ENCODE measurements at places on chromosomes 16 and 17.

GRCh38 chr17:42783062-42783790 is 2.8 kb downstream of the WNK4 start:
- DNase-seq = no peak

GRCh38 chr16:30439720-30440348 is 5.8 kb downstream of the SEPHS2 start:
- no peak for DNase-seq

DNA sequence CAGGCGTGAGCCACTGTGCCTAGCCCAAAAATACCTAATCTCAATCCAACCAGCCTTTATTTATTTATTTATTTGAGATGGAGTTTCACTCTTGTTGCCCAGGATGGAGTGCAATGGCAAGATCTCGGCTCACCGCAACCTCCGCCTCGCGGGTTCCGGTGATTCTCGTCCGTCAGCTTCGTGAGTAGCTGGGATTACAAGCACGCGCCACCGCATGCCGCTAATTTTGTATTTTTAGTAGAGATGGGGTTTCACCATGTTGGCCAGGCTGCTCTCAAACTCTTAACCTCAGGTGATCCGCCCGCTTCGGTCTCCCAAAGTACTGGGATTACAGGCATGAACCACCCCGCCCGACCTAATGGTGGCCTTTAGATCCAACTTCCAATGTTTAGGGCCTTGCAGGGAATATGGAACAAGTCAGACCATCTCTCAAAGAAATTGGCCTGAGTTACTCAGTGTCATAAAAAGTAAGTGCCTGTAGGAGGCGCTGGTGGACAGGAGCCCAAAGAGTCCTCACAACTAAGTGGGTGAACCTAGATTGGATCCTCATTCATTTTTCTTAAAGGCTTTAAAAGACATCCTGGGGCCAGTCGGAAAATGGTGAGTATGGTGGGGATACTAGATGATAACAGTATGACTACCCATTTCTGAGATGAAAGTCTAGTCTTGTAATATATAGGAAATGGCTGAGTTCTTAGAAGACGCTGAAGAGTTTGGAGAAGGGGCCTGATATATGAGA is 4.6 kb downstream of the ZSCAN10 start:
- DNase-seq = no peak

GRCh38 chr17:66524877-66525276 is 222.5 kb downstream of the PRKCA start:
- no peak for DNase-seq

DNA sequence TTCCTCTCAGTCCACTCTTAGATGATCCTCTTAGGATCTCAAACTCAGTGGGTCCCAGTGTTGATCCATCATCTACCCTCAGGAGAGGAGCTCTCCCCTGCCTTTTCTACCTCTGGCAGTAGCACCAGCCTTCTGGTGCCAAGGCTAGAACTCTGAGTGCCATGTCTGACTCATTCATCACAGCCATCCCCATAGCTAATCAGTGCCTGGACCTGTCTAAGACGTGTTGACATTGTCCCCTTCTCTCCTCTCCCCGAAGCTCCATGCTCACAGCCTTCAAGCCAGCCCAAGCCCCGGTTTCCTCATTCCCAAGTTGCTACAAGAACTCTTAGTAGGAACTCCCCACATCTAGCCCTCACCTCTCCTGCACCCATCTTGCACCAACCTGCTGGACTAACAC is 73.5 kb upstream of the GRIN2A start:
- no peak for DNase-seq

GRCh38 chr16:2473446-2473926 is 1.4 kb upstream of the TBC1D24 start:
- no peak for DNase-seq

GRCh38 chr16:24537474-24538337 is 1.7 kb upstream of the RBBP6 start:
- no peak for DNase-seq

DNA sequence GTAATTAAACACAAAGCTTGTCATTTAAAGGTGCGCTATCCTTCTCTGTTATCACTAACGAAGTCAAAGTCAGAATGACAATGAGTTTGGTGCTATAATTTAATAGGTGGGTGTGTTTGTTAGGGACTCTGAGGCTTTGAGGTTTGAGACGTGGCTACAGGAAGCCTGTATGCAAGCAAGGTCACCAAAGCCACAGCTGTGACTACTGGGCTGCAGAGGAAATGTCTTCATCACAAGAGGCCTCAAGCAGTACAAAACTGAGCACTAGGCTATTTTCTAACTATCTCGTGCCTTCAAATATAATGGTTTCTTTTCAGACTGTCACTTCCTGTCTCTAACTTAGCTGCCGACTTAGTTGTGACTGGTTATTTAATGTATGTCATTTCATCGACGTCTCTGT is 141.2 kb downstream of the AATF start:
- DNase-seq = no peak

GRCh38 chr16:4594433-4595410 is 20.0 kb downstream of the UBALD1 start:
- DNase-seq = no peak

DNA sequence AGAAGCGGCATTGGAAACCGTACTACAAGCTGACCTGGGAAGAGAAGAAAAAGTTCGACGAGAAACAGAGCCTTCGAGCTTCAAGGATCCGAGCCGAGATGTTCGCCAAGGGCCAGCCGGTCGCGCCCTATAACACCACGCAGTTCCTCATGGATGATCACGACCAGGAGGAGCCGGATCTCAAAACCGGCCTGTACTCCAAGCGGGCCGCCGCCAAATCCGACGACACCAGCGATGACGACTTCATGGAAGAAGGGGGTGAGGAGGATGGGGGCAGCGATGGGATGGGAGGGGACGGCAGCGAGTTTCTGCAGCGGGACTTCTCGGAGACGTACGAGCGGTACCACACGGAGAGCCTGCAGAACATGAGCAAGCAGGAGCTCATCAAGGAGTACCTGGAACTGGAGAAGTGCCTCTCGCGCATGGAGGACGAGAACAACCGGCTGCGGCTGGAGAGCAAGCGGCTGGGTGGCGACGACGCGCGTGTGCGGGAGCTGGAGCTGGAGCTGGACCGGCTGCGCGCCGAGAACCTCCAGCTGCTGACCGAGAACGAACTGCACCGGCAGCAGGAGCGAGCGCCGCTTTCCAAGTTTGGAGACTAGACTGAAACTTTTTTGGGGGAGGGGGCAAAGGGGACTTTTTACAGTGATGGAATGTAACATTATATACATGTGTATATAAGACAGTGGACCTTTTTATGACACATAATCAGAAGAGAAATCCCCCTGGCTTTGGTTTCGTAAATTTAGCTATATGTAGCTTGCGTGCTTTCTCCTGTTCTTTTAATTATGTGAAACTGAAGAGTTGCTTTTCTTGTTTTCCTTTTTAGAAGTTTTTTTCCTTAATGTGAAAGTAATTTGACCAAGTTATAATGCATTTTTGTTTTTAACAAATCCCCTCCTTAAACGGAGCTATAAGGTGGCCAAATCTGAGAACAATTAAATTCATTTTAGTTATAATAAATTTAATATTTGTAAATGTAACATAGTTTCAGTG is 1.7 kb downstream of the HEXIM1 start:
- DNase-seq = no peak

DNA sequence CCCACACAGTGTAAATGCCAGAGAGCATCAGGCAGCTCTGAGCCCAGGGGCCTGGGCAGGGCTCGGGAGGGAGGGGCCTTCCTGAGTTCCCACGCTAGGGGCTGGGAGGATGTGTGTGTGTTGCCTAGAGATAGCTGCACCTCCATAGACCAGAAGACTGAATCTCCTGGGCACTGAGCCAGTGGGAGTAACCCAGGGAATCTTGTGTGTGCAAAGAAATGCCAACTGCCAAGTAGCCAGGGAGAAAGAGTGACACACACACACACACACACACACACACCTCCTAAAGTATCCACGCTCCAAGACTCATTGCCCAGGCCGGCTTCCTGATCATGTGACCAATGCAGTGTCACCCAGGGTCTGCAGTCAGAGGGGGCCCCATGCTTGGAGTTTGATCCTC is 166.2 kb upstream of the RPL38 start:
- DNase-seq = no peak

DNA sequence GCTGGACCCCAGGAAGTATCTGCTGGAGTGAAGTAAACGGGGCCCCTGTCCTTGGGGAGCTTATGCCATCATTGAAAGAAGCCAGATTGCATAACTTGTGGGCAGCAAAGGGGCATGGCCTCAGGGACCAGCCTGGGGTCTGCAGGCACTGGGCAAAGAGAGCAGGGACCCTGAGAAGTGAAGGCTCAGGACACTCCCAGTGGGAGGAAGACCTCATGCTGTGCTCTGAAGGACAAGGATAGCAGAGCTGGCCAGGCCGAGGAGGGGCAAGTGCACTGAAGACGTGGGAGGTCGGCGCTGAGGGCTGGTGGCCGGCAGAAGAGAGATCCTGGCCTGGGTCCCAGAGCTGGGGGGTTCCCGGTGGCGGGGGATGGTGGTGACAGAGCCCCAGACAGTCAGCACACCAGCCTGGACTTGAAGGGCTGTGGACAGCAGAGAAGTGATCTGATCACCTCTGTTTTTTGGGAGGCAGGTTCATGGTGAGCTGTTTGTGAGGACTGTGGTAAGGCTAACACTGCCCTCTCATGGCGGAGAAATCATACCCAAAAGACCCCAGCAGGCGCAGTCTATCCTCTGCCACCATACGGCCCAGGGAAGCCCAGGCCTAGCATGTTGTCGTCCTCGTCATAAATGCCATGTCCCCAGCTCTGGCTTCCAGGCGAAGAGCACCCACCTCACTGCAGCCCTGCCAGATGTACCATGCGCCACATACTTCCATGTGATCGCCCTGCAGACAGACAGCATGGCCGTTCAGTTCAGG is 7.1 kb upstream of the CNP start:
- no peak for DNase-seq

- DNase-seq = no peak
Observed at GRCh38 chr17:81802048-81802758, 1.7 kb upstream of the GCGR start.

DNA sequence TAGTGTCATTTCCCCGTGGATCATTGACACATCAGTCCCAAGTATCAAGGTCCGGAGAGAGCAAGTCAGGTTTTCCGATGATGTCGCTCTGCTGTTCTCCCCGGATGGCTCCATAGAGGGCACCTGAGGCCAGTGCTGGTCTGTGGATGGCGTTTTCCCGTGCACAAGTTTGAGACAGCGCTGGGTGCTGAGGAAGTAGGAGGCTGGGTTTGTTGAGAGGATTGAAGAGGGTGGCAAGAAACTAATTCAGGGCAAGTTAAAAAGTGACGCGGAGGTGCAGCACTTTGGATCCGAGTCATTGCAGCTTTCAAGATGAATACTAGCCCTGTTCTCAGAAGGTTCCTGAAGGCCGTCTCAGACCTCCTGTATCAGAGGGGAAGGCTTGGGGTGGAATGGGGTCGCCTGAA is 7.7 kb downstream of the NUBP1 start:
- no peak for DNase-seq

GRCh38 chr17:31687505-31688126 is 171.4 kb downstream of the COPRS start:
- DNase-seq = no peak

DNA sequence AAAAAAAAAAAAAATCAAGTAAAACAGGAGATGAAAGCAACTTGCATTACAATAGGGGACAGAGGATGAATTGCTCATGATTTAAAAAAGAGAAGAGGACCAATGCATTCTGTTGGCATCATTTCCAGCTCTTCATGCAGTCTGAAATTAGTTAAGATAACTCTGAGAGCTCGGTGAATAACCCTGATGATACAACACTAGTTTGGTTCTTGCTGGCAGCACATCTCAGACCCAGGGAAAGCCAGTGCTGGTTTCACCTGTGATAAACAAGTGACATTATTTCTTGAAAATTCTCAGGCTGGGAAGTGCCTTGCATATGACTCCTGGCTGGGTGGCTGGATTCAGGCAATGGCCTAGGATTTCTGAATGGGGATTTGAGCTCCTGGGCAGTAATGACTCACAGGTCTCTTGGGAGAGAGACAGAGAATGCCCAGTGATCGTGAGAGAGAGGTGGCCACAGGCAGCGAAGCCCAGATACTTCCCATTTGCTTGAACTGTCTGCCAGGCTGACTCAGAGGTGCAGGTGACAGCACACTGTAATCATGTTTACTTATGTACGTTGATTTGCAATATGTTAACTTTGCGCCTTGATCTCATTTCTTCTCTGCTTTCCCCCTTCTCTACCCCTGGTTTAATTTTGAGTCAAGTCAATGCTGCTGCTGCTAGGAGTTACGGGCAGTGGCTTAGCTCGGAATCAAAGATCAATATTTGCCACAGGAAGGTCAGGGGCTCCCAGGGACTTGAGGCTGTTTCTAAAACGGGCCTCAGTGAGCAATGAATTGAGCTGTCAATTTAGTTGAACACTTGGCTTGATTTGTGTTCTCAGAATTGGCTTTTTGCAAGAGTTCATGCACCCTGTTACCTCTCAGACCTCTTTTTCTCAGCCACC is 27.1 kb downstream of the ARSG start:
- DNase-seq = no peak

DNA sequence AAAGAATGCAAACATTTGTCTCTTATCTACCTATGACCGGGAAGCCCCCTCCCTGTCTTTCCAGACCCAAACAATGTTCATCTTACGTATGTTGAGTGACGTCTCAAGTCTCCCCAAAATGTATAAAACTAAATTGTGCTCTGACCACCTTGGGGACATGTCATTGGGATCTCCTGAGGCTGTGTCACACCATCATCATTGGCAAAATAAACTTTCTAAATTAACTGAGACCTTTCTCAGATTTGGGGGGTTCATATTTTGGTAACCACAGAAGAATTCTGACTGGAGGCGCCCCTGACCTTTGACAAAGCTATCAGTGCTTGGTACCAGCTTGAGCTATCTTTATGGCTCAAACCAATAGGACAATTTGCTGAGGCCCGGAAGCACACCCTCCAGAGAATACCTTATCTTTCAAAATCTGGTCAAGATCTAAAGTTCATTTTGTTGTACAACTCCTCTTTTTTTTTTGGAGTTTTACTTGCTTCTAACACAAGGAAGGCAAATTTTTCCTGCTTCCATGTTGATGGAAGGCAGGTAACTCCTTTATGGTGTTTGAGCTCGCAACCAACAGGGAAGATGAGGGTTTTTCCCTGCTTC is 2.5 kb upstream of the LDHD start:
- DNase-seq = no peak

DNA sequence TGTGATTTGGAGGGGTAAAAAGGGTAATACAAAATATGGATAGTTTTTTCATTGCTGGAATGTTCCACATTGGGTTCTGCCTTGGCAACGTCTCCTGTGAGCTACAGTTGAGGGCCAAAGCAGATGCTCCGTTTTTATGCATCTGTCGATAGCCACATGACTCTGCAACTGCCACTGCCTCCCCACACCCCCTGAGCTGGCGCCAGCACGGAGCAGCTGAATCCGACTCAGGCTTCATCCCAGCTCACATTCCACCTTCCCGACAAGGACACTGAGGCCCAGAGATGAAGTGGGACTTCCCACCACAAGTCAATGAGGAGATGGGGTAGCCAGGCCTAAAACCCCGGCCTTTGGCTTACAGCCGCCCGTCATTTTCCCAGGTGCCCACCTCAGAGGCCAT is 334.1 kb downstream of the CDH13 start:
- DNase-seq = no peak

GRCh38 chr16:74623839-74624235 is 16.9 kb upstream of the GLG1 start:
- DNase-seq = no peak

- DNase-seq = no peak
Observed at GRCh38 chr16:65281586-65281985, 159.7 kb upstream of the CDH11 start.
